ENCODE measurements at places on chromosomes 3 and 15.
A peak's percentile ranks its signal among the peaks of the same experiment; 100 is the strongest.

GRCh38 chr3:24184528-24185176, 239.6 kb downstream of the NR1D2 start:
- DNase-seq: no peak

GRCh38 chr15:85412956-85413854, 32.8 kb downstream of the AKAP13 start:
- DNase-seq: peak; percentile 62

- peak; percentile 10 for DNase-seq
These were observed 29.8 kb downstream of the LOXL1 start for GRCh38 chr15:73955861-73956742.

DNA sequence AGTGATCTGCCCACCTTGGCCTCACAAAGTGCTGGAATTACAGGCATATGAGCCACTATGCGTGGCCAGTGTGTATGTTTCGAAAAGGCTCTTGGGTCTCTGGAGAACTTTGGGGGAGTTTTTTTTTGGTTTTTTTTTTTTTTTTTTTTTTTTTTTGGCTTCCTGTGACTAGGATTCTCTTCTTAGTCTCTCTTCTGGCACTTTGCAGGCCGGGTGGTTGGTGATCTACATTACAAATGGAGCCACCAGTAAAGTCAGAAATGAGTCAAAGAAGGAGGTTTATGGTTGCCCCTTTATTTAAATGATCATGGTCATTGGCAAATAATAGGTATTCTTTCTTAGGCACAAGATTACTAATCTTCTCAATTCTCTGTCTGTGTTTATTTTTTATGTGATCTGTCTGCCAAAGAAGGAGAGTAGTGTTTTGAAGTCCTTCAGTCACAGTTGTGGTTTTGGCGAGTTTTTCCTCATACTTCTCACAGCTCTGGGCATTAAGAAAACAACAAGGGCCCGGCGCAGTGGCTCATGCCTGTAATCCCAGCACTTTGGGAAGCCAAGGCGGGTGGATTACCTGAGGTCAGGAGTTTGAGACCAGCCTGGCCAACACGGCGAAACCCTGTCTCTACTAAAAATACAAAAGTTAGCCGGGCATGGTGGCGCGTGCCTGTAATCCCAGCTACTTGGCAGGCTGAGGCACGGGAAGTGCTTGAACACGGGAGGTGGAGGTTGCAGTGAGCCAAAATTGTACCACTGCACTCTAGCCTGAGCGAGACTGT, 38.3 kb downstream of the PDE8A start:
- DNase-seq: no peak

GRCh38 chr3:10746001-10746400, 70.0 kb upstream of the SLC6A11 start:
- DNase-seq: no peak

DNA sequence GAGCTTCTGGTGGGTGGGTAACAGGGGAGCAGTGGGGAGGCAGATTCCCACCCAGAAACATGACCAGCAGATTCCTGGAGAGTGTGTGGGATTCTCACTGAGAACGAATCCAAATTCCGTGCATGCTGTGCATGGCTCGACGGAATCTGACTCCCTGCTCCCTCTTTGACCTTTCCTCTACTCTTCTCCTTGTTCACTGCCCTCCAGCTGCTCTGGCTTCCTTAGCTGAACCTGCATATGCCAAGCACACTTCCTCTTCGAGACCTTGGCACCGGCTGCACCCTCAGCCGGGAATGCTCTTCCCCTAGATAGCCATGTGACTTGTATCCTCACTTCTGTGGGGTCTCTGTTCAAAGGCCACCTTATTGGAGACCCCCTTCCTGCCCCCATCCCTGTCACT, 6.3 kb downstream of the INSYN1 start:
- no peak for DNase-seq

DNA sequence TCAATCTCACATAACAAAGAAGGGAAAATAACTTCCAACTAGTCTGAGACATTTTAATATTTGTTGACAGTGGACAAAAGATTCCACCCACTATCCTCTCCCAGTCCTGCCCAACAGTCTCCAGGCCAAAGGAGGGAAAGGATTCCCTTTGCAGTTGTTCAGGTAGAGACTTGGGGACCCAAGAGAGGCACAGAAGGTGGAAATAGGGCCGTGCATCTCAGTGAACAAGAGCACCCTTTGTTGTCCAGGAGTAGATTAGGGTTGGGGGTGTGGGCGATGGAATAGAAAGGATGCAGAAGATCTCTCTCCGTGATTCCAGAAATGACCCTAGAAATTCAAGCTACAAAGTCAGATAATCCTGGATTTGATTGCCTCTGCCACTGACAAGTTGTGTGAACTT, 44.8 kb upstream of the TRA2B start:
- DNase-seq: no peak

- no peak for DNase-seq
These were observed 209.3 kb upstream of the PROK2 start for GRCh38 chr3:71994203-71994602.

DNA sequence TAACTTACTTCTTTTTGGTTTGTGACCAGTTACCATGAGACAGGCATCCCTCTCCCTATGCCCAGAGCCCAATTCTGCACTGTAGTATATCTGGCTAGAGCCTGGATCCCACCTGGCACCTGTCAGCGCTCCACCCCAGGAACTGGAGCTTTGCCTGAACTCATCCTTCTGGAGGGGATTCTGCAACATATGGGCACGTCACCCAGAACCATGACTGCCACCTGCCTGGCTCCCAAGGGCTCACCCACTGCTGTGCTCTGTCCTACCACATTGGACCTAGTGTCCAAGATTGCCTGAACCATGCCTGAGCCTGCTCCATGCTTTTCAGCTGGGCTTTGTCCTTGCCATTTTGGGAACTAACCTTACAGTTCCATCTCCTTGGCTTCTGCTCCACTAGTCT, 21.1 kb upstream of the GAP43 start:
- DNase-seq: no peak

DNA sequence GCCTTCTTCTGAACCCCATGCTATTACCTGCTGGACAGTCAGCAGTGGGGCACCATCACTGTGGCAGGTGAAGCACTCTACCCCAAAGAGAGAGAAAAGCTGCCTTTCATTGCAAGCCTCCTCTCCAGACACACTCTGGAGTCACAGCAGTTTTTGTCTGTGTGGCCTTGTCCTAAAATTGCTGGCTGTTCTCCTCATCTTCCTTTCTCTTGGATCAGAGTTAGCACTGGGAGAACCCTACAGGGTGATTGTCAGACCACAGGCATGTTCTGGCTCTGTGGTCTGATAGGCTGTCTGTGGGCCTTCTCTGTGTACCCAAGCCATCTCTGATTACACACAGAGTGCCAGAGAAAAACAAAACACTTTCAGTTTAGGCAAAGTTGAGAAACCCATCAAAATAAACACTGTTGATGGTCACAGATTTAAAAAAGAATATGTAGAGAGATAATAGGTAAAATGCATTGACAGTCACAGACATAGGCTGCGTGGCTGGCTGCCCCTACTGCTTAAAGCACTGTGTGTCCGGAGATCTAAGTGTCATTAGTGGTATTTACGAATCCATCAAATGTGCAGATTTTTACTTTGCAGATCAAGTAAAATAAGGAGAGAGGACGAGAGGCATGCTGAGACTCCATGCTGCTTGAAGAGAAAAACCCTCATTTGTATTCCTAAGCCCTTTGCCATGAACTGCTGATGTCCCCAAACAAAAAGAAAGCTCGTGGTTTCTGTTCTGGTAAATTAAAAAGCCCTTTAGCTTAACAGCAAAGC, 689.9 kb downstream of the TUSC7 start:
- no peak for DNase-seq

DNA sequence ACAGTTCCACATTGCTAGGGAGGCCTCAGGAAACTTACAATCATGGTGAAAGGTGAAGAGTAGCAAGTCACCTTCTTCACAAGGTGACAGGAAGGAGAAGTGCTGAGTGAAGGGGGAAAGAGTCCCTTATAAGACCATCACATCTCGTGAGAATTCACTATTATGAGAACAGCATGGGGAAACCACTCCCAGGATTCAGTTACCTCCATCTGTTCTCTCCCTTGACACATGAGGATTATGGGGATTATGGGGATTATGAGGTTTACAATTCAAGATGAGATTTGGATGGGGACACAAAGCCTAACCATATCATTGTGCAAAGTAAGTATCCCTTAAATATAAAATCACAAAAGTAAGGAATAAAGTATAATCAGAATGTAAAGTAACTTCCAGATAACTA, 375.9 kb upstream of the NAALADL2 start:
- DNase-seq: no peak

DNA sequence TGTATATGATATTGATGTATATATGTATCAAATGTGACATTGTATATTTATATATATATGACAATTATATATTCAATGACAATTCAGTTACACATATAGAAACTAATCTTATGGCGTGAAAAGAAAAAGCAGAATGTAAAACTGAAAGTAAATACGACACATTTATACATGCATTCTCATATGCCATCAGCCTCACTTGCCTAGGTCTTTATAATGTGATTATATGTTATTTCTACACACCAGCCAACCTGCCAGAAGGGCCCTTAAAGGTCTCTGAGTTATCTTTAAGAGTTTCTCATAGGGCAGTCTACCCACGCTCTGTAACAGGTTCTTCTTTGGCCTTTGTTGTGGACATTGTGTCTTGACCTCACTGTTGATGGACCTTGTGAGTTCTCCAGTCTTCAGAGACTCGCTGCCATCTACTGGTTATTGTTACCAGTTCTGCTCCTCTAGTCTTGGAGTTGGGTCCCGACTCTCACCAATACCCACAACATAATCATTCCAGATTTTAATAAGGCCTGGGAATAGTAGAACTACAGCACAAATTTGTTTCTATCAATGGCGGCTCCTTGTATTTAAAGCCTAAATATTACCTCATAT, 371.5 kb upstream of the GOLIM4 start:
- DNase-seq: no peak

DNA sequence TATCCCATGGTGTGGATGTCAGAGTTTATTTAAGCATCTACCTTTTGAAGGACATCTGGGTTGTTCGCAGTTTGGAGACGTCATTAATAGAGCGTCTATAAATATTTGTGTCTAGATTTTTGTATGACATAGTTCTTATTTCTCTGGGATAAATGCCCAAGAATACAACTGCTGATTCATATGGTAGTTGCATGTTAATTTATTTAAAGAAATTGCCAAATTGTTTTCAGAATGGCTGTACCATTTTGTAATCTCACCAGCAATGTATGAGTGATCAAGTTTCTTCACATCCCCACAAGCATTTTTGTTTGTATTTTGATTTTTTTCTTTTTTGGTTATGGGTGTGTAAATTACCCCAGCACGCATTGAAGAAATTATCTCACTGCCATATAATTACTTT, 656.9 kb downstream of the NTRK3 start:
- DNase-seq: no peak

DNA sequence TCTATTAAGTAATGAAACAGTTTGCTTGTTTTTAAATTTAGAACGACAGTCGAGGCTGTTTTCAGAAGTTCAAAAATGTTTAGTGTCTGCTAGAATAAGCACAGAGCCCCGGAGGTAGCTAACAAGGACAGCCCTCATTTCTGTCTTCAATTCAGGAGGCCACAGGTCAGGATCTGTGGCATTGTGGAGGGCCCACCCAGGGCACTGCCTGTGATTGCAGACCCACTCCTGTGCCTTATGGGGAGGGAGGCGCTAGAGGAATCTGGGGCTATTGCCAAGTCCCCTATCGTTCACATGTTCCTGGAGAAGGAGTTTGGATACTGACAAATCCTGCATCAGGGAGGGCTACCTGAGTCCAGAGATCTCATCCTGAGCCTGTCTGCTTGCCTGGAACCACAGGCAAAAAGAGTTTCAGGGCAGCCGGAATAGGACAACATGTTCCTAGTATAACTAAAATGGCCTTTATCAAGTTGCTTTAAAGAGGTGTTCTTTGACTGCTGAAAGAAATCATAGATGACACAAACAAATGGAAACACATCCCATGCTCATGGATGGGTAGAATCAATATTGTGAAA, 141.5 kb upstream of the ROPN1 start:
- no peak for DNase-seq

DNA sequence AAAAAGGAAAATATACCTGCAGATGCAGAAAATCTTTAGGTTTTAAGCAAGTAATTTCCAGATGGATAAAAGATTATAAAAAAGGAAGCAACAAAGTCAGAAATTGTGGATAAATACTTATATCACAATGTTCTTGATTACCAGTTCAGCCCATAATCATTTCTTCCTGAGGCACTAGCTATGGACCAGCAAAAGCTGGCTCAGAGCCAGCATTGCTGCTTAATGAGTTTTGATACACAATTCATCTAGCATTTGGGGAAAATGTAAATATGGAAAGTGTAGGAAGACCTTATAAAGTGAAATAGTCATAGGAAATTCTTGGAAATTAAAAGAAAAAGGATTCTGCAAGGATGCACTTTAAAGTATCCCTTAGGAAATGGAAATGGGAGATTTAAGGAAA, 168.3 kb upstream of the GBE1 start:
- DNase-seq: no peak

DNA sequence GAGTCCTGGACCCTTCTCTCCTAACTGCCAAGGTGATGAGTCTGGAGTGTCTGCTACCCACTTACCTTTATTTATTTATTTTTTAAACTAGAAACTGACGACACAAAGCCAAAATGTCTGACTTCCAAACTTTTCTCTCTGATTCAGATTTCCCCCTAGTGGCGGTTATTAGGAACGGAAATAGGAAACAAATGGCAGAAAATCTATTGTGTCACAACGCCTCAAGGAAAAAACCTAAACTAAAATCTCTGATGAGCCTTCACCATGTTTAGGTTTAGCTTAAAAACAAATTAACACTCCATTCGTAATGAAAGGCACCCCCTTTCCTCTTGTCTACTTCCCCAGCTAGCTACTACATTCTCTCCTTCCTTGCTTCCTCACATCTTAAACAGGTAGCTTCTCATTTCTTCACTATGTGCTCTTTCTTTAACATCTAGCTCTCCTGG, 94.0 kb upstream of the MEX3B start:
- DNase-seq: no peak

GRCh38 chr3:55816794-55817576, 329.9 kb upstream of the WNT5A start:
- no peak for DNase-seq

DNA sequence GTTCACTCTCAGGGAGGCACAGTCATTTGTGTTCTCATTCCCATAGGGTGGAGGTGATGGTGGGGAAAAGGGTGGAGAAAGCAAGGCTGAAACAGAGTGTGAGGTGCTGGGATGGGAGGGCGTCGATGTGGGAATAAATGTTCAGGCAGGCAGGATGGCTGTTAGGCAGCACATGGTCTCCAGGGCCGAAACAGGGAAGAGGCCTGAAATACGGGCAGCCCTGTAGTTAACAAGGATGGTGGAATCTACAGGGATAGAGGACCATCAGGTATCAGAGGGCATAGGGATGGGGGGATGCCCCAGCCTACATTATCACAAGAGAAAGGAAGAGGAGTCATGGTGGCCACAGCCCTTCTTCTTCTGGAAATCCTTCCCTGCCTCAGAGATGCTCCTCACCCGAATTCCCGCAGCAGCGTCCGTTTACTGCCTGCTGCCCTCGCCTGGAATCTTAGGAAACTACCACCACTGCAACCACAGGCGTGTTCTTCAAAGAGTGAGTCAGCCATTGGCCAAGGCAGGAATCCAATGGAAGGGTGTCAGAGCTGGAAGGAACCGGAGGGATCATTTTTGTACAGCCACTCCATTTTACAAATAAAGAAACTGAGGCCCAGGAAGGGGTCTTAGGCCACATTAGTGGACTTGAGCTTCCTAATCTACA, 49.7 kb upstream of the POMGNT2 start:
- no peak for DNase-seq
